ENCODE measurements at places on chromosomes 2 and 18.

DNA sequence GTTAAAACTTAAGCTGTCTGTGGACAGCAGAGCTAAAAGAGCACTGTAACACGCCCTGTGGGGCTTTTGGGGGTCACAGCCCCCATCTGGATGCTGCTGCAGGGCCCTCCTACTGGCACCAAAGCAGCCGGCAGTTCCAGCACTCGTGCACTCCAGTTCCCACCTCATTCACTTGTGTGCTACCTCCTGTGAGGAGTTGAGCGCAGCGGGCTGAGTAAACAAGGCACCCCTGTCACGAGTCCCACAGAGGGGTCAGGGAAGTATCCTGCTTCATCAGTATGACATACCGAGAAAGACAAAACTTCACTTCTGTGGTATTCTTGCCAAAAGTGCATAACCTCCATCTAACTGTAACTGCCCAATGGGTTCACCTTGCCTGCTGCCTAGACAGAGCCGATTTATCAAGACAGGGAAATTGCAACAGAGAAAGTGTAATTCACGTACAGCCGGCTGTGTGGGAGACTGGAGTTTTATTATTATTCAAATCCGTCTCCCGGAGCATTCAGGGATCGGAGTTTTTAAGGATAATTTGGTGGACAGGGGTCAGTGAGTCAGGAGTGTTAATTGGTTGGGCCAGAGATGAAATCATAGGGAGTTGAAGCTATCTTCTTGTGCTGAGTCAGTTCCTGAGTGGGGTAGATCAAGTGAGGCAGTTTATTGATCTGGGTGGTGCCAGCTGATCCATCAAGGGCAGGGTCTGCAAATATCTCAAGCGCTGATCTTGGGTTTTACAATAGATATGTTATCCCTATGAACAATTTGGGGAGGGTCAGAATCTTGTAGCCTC is 41.6 kb downstream of the TMEM17 start:
- DNase-seq = no peak

DNA sequence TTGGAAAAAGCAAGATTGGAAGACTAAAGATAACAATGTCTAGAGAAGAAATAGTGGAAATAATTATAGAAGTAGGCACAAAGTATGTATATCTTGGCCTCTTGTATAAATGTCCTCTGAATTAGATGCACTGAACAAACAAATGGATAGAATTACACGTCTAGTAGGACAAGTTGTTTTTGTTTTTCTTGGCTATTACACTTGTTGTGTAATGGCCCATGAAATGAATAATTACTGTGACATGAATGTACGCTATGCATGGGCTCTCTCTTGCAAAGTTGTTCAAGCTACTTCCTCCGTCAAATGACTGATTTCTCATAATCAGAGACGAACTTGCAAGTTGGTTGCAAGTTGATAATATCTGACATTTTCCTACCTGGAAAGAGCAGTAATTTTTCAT is 126.2 kb downstream of the PDE1A start:
- DNase-seq = no peak

DNA sequence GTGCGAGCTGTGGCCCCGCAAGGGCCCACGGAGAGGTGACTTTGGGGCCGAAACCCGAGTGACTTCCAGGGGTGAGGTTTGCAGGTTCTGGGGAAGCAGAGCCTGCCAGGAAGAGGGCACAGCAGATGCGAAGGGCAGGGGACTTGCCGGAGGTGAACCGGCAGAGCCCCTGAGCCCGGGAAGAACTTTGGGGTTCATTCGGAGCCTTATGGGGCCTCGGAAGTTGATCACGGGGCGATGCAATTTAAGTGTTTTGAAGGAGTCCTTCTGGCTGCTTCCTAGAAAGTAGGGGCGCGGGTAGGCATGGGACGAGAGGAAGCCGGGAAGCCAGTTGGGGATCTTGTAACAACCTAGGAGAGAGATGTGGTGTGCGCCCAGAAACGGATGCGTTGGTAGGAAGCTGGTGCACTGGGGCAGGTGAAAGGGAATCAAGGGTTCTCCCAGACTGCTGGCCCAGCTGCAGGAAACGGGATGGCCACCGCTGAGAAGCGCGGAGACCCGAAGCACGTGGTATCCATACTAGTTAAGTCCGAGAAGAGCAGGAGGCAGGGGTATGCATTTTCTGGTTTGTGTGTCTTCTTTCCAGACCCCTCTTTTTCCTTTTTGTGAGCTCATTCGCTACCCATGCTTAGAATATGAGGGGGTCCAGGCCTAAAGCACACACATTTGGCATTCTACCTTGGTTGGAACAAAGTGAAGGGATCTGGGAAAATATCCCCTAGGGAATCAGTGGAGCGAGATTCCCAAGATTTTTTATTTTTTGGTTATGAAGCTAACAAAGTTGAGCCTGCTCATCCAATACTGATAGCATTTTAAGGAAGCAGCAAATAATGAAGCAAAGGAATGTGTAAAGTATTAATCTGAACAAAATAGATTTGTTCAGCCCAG is 758 bp downstream of the SCLY start:
- no peak for DNase-seq

GRCh38 chr2:43707255-43708015 is 31.2 kb upstream of the C1GALT1C1L start:
- DNase-seq = no peak

GRCh38 chr2:108271691-108272253 is 16.9 kb upstream of the SULT1C2 start:
- DNase-seq = no peak

- DNase-seq = no peak
Measured at GRCh38 chr2:135829378-135830135, 7.4 kb downstream of the LCT start.

GRCh38 chr2:67489396-67489795 is 92.3 kb downstream of the ETAA1 start:
- DNase-seq = no peak

GRCh38 chr2:134778372-134778771 is 59.6 kb upstream of the TMEM163 start:
- DNase-seq = no peak

- no peak for DNase-seq
Measured at GRCh38 chr18:34280653-34281052, 55.9 kb upstream of the NOL4 start.

DNA sequence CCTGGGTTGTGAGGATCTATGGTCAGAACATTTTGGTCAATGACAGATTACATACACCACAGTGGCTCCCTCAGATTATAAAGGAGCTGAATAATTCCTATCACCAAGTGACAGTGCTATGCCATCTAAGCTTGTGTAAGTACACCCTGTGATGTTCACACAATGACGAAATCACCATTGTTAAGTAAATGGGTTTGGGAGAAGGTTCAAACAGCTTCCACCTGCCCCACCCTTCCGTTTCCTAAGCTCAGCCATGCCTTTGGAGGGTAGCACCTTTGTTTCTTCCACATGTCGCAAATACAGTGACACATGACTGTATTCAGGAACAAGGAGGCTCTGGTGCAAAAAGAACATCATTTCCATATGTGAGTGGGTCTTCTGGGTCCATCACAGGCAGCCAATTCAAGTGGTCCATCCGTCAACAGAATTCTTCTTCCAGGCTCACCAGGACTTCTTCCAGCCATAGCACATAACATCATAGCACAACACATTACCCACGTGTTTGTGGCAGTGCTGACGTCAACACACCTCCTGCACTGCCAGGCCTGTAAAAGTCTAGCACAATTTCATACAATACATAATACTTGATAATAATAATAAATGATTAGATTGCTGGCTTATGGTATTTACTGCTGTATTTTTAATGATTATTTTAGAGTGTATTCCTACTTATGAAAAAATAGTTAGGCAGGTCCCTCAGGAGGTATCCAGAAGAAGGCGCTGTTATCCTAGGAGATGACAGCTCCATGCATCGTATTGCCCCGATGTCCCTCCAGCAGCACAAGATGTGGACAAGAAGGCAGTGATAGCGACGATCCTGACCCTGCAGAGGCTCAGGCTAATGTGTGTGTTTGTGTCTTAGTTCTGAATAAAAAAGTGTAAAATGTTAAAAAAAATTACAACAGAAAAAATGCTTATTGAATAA is 264.8 kb downstream of the ANAPC1 start:
- DNase-seq = no peak

- no peak for DNase-seq
Measured at GRCh38 chr2:61677942-61678341, 139.8 kb upstream of the XPO1 start.

DNA sequence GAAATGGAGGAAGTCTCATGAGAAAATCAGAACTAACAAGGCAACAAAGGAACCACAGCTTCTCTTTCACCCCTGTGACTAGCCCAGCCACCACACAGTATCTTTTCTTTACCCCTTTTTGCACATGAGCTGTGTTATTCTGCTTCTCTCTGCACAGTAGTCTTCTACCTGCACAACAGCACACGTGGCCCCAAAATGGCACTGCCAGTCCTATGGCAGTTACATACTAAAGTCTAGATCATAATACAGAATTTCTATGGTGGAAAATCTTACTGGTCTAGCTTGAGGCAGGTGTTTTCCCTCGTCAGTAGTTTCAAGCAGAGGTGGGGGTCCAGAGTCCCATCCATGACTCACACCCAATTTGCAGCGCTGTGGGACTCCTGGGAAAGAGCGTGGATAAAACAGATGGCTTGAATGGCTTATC is 177.7 kb downstream of the DIS3L2 start:
- DNase-seq = no peak

DNA sequence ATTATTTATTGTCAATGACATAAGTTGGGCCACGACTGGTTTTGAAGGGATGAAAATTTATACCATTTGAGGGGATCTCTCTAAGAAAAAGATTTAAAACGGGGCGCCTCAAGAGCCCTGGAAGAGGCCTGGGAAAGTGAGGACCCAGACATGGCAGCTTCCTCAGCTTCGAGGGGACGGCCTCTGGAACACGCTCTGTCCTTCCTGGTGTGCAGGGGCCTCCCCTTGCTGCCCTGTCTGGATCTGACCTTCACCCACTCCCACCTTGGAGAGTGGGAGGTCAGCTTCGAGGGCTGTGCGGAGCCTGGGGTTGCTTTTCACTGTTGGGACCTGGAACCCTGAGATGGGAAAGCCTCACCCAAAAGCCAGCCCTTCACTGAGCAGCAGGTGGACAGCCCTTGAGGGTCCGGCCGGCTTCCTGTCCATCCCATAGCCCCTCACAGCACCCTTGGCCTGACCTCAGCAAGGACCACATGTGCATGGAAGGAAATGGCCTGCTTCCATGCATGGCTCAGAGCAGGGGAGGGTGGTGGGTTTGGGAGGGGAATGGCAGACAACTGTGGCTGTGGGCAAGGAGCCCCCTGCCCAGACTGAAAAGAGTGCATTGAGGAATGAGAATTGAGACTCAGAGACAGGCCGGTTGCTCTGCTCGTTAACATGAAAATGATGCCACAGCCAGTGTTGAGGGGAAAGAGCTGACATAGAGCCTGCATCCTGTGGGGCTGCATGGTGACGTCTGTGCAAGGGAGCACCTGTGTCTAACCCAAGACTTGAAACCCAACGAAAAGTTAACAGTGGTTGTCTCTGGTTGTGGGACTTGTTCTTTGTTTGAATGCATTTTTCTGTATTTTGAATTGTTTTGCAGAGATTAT is 16.3 kb downstream of the FBLN7 start:
- DNase-seq = no peak

- no peak for DNase-seq
Measured at GRCh38 chr2:44642123-44642857, 280.5 kb downstream of the CAMKMT start.

- no peak for DNase-seq
Measured at GRCh38 chr18:30971338-30971956, 71.1 kb downstream of the DSC3 start.

- no peak for DNase-seq
Measured at GRCh38 chr2:112047537-112048235, 7.4 kb upstream of the TMEM87B start.

GRCh38 chr2:97931858-97932225 is 63.9 kb downstream of the TMEM131 start:
- no peak for DNase-seq

- DNase-seq = no peak
Measured at GRCh38 chr2:118185210-118186109, 97.2 kb downstream of the INSIG2 start.

GRCh38 chr2:61343141-61343540 is 127.7 kb downstream of the USP34 start:
- DNase-seq = no peak

DNA sequence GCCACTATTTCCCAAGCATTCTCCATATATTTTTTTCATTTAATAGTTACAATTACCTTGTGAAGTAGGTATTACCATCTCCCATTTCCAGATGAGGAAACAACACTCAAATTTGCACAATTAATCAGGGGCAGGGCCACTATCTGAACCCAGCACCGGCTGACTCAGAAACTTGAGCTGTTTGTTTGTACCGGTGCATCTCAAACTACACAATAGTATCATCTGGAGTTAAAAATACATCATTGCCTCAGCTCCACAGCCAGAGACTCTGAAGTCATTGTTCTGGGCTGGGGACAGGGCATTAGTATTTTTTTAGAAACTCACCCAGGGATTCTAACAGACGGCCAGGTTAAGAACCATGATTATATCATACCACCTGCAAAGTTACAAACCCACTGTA is 55.9 kb downstream of the CDCA7 start:
- no peak for DNase-seq

- DNase-seq = no peak
Measured at GRCh38 chr2:156476021-156476849, 40.1 kb downstream of the GPD2 start.

- no peak for DNase-seq
Measured at GRCh38 chr18:45280481-45281276, 334.6 kb upstream of the SLC14A2 start.

GRCh38 chr18:63480476-63480875 is 3.7 kb downstream of the SERPINB5 start:
- DNase-seq = no peak

DNA sequence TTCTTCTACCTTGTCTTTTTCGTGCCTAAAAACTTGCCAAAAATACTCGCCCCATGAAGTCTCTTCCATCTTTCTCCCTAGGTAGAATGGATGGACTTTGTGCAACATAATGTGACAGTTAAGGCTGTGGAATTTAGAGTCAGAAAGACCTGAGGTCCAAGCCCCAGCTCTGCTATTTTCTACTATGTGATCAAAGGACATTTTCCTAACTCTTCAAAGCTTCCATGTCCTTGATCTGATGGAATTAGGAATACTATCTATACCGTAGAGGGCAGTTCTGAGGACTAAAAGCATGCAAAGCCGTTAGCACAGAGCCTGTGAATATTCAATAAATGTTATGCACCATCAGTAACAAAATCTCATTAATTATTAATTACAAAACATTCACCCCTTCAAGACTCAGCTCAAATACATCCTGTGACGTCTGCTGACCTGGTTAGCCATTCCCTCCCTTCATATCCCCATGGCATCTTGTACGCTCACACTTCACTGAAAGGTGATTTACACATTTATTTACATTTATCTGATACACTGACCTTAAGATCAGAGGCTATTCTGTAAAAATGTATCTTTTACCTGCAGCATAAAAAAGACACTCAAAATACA is 15.1 kb downstream of the IWS1 start:
- no peak for DNase-seq

GRCh38 chr18:6576718-6577375 is 152.7 kb upstream of the ARHGAP28 start:
- no peak for DNase-seq

DNA sequence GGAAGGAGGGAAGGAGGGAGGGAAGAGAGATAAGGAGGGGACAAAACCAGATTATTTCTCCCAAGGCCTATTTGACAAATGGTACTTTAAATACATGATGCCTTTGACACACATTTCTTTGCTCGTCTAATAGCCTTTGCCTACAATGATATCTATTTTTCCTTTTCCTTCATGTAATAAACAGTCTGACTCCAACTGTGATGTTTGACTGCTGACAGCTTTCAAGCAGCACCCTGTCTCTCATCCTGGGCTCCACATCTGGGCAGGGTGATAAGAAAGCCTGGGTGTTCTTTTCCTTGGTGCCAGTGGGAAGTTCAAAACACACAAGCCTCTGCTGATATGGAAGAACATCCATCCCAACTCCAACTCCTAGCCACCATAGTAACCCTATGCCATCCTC is 1277.7 kb upstream of the NXPH2 start:
- DNase-seq = no peak

- DNase-seq = no peak
Measured at GRCh38 chr2:131580187-131580586, 52.5 kb downstream of the CCDC74A start.

Data from cortex of kidney (tissue), 1 donor.